Inflammatory macrophage treated with lipopolysaccharide for 1 hour (primary cell): ENCODE measurements at places on chromosomes 16 and 17.

DNA sequence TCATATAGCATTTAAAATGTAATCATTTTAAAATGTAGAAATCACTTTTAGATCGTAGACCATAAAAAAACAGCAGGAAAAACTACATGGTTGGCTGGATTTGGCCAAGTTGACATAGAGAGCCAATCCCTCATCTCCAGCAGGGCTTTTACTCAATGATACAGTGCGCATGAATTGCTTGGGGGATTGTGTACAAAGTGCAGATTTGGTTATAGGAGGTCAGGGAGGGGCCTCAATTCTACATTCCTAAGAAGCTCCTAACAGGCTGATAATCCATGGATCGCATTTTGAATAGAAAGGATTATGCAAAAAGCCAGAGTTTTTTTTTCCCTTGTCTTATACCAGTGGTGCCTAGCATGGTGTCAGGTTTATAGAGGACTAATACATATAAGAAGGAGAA lies 445.1 kb downstream of the MAF start:
- no peak for DNase-seq

GRCh38 chr17:60130466-60130865 lies 19.3 kb upstream of the CA4 start:
- DNase-seq: no peak

GRCh38 chr17:39143552-39144093 lies 7.8 kb downstream of the PLXDC1 start:
- no peak for DNase-seq

DNA sequence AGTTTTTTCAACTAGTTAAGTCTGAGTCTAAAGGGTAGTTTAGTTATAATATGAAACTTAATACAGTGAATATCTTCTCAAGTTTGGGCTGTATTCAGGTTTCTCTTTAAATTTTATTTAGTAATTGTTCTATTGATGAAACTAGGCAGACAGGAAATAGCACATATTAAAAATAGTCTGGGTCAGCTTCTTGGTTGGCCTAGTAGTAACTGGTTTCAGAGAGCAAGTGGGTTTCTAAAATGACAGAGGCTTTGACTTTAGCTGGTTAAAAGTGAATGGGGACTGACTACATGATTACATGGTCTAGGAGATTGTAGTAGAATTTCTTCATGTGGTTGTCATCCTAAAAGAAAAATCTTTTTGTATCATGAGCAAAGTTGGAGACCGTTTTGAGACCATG lies 46.8 kb downstream of the OMG start:
- DNase-seq: no peak

DNA sequence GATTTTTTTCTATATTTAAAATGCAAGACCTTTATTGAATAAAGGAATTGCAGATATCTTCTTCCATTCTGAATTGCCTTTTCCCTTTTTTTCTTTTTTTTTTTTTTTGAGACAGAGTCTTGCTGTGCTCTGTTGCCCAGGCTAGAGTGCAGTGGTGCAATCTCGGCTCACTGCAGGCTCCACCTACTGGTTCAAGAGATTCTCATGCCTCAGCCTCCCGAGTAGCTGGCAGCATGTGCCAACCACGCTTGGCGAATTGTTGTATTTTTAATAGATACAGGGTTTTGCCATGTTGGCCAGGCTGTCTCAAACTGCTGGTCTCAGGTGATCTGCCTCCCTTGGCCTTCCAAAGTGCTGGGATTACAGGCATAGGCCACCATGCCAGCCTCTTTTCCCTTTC lies 151.5 kb downstream of the CEP112 start:
- no peak for DNase-seq
